ENCODE measurements at places on chromosomes 6 and 20.
A peak's percentile ranks its signal among the peaks of the same experiment; 100 is the strongest.

DNA sequence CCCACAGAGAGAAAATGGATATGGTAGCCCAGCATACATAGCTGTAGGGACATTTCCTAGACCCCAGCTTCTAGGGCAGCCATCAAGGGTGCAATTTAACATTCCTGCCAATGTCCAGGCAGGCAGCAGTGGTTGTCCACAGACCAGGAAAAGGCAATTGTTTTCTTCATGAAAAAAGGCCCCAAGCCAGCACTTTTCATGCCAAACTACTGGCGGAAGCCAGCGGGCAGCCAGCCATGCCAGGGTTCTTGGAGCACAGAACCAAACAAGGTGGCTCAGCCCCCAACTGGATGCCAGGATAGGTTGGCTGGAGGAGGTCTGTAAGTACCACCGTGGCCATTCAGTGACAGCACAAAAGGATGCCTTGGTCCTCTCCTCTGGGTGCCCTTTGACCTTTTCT, 94.6 kb downstream of the BANF2 start:
- DNase-seq: no peak

DNA sequence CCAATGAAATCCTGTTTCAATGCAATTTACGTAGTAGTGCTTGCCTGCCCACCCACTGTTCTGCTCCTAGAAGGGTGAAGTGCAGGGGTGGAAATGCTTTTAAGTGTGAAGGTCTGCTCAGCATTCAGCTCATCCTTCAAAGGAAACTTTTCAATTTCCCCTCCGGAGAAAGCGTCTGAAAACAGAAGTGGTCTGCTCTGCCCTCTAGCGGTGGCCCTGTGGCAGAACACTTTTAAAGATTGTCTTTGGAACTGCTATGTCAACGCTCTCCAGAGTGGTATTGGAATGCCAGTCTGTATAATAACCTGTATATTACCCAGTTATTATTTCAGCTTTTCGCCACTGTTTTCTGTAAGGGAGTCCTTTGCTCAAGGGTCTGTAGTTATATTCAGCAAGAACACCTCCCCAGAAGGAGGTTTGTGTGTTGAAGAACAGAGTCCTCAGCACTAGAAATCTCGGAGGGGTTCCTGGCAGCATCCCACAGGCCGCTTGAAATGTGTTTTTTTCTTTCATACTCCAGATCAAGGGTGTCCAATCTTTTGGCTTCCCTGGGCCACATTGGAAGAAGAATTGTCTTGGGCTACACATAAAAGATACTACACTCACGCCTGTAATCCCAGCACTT, 63.1 kb upstream of the KLHL31 start:
- peak; percentile 49 for DNase-seq

DNA sequence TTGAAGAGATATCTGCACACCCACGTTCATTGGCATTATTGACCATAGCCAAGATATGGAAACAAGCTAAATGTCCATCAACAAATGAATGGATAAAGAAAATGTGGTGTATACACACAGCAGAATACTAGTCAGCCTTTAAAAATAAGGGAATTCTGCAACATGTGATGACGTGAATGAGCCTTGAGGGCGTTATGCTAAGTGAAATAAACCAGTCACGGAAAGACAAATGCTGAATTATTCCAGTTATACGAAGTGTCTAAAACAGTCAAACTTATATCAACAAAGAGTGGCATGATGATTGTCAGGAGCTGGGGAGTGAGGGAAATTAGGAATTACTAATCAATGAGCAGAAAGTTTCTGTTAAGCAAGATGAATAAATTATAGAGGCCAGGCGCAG, 8.4 kb upstream of the DEFB121 start:
- DNase-seq: no peak

- DNase-seq: no peak
These were observed 14.8 kb upstream of the NAA20 start for GRCh38 chr20:20002101-20002998.

DNA sequence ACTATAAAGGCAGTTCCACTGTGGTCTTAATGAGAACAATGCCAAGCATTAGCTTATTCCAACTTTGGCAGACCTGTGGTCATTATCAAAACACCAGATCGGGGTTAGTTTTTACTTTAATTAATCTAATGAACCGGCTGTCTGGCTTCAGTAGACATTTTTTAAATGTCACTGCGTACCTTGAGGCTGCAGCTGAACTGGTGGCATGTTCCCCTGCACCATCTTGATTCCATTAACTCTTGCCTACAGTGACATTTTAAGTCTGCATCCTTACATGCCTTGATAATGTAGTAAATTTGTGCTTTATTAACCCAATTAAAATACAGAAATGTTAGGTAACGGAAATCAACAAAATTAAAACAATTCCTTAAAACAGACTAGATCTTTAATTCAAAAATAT, 127.0 kb downstream of the KIF16B start:
- DNase-seq: no peak

GRCh38 chr6:73739096-73739495, 43.1 kb downstream of the CD109 start:
- peak; percentile 37 for DNase-seq

DNA sequence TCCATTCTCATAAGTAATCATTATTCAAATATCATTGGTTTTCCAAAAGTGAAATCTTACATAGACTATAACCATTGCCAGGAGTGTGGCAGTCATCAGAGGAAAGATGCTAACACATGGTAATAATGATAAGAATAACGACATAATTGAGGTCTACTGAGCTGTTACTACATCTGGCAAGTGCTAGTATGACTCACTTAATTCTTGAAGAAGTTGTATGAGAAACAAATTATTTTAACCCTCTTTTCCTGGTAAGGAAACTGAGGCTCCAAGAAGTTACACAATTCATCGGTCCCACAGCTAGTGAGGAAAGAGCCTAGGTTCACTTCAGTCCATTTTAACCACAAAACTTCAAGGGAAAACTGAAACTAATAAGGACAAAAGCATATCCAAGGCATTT, 335.6 kb upstream of the BTBD3 start:
- no peak for DNase-seq

- DNase-seq: no peak
These were observed 20.2 kb downstream of the ADNP start for GRCh38 chr20:50911030-50911429.

DNA sequence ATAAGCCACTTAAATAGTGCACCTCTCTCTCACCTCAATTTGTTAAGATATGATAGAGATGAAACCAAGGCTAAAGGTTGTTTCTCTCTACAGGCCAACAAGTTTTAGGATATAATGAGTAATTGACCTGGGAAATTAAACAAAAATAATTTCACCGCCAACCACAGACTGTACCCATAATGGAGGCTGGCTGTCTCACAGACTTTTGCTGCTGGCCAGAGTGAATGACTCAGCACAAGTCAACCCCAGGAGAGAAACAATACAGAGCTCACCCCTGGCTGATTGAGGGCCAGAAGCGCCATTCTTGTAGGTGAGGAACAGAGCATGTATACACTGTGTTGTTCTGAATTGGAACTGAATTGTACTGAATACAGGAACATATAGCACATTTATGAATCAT, 99.9 kb downstream of the CAP2 start:
- DNase-seq: no peak

DNA sequence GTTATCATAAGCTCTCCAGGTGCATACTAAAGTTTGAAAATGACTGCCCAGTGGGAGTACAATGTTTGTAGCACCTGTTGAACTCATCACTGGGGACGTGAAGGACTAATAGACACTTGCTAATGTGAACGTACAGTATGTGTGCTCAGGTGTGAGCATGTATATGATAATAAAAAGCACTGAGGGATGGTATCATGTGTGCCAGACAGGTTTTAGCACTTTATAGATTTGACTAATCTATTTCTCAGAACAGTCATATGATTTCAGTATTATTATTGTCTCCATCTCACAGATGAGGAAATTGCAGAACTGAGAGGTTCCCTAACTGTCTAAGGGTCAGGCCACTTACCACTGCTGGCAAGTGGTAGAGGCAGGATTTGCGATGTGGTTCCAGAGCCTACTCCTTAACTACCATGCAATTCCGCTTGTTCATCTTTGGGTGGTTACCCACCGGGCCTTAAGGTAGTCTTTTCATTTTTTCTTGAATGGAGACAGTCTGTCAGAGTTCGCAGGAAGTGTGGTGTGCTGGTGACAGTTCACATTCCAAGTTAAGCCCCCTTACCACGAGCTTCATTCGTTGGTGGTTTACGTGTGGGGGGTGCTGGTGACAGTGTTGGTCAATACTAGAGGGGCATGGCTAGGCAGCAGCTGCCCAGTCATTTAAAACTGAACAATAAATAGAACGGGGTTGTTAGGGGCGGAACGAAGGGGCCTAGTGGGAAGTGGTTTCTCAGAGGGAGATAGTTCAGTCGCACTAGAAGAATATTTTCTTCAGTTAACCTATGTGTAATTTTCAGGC, 46.8 kb downstream of the RREB1 start:
- DNase-seq: no peak

DNA sequence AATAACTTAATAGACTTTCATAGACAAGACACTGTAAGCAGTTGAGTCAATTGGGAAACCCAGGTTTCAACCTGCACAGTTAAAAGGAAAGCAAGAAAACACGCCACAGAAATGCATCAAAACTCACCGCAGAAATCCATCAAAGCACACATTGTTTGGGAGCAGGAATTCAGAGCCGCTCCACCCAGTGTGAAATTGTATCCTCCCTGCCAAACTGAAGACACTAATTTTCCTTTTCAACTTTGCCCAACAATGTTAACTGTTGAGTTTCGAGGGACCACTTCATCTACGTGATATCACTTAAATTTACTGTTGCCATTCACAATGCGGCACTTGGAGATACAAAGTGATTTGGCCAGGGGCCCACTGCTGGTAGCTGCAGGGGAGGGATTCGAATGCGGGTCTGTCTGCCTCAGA, 92.7 kb downstream of the DACT2 start:
- no peak for DNase-seq

DNA sequence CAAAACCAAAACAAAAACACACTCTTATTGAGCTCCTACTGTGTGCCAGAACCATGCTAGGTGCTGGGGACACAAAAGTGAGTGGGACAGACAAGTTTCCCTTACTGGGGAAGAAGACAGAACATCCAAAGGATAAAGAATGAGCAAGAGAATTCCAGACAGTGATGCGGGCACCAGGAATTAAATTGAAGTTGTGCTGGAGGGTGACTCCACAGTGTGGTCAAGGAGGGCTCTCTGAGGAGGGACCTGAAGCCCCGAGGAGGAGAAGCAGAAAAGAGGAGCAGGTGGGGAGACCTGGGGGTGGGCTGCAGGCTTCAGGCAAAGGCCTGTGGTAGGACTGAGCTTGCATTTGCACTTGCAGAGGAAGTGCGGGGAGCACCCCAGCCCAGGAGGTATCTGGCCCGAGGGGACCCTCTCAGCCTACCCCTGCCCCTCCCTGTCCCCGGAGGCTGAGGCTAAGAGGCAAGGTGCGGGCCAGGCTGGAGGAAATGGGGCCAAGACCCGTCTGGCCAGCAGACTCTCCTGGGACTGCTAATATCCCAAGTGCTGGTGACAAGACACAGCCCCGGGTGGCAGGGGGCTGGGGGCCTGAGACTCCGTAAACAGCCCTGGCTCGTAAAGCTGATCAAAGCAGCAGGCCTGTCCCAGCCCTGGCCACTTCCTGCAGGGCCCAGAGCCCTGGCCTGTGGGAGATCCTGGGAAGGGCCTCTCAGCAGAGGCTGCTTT, 57.1 kb downstream of the SNAI1 start:
- DNase-seq: no peak

DNA sequence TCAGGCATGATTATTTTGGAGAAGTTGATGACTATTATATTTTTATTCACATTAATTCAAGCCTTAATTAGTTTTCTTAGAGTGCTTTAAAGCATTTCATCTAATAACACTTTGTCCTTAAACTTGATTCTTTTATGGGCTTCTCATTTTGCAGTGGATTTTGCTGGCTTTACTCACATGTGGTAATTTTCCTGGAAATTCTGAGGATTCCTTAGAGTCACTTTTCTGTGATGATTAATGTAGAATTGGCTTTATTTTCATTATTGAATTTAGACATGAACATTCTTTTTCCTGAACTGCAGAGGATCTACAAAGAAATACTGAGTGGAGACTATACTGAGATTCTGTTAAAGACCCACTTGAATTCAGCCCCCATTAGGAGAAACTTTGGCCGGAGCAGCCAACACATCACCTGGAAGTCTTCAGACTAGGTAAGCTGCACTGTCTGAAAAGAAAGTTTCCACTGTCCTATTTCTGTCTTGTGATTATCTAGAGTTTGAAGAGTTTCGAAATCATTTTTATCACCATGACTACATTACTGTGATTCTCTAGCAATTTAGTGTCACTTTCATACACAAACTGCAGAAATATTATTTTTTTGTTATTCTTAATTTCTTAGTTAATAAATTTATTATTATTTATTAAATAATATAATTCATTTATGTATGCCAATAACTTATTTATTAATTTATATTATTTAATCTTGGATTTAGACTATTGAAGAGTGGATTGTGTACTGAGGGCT, 1.9 kb downstream of the RFPL4B start:
- no peak for DNase-seq

DNA sequence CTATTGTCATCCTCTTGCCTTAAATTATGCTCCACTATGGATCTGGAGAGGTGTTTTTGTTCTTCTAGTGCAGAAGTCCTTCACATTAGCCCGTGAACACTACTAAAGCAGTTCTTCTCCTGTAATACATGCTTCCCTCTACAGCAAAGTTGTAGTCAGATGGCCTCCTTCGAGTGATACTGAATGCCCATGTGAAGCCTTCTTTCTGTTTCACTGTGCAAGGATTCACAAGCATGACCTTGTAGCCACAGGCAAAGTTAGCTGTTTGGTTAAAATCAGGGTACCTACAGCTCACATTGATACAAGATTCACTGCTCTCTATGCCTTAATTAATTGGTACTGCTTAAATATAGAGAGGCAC, 47.6 kb downstream of the ARHGAP18 start:
- no peak for DNase-seq

DNA sequence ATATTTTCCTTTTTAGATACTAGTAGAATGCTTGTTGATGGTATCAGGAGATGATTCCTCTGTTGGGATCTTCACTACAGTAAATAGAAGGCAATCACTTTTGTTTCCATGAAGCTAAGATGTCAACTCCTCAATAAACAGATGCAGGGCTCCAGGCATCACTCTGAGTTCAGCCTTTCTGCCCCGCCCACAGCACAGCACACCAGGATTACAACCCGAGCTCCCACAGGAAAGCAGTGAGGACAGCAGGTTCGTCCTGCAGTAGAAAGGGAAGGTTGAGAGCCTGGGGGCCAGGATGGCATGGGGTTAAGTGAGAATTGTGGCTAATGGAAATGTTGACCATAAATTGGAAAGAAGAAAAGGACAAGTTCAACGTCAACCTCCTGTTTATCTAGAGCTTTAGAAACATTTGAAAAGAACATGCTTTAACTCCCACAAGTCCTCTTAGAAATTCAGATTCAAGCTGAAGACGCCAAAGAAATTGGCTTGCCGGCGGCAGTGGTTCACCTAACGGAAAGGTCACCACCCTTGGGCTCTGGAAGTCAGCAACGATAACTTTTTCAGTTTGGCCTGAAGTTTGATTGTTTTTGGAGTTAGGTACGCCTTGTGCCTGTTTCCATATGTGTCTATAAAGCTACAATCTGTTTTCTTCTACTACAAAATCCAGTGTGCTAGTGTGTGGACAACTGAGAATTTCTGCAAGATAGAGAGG, 144.4 kb upstream of the PDE10A start:
- no peak for DNase-seq
